ENCODE measurements at places on chromosomes 1 and 21. TPM values are rescaled to one million over a fixed set of nuclear protein-coding genes. Genes with fewer than 3 reads are reported as not detected.

GRCh38 chr1:151048645-151049032, 1.1 kb downstream of the C1orf56 start:
- no peak for DNase-seq

GRCh38 chr1:110591956-110592355, 14.2 kb downstream of the KCNA2 start:
- DNase-seq: no peak

DNA sequence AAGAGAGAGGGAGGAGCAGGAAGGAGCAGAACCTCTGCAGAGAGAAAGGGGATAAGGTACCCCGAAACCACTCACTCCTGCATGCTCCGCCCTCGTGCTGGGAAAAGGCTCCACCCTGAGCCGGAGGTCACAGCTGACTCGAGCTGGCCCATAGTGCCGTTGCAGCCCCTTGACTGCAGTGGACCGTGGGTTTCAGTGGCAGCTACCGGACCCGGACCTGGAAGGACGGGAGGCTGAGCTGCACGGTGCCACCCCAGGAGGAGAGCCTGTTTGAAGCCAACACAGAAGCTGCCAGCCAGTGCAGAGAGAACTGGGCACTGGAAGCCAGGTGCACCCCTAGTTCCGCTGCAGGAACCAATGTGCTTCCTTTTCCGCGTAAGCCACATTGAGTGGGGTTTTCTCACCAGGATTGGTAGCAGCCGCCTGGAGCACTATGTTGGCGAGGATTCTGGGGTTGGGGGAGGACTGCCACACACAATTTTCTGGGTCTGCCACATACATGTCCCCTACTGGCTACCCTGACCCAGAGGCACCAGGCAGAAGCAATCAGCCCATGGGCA, 83.3 kb downstream of the FBXO2 start:
- no peak for DNase-seq

GRCh38 chr1:7379441-7379971, 391.6 kb upstream of the VAMP3 start:
- peak; percentile 84 for DNase-seq

- DNase-seq: no peak
These were observed 48.6 kb downstream of the TRAF5 start for GRCh38 chr1:211375146-211375818.

- DNase-seq: no peak
These were observed 1.9 kb downstream of the MAP3K6 start for GRCh38 chr1:27364696-27365371.

DNA sequence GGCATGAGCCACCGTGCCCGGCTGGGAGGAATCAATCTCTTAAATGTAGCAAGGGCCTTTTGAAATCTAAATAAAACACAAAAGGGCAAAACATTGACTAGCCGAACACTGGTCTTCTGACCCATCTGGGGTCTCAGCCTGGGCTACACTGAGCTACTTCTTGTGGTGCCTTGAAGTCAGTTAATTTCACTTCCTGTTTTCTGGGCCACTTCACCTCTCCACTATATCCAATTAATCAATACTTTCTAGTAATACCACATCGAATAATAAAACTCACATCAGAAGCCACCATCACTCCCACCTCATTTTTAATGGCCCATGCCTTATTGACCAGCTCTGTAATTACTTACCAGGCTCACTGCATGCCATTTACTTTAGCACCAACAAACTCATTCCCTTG, 138.0 kb upstream of the SAMSN1 start:
- no peak for DNase-seq

DNA sequence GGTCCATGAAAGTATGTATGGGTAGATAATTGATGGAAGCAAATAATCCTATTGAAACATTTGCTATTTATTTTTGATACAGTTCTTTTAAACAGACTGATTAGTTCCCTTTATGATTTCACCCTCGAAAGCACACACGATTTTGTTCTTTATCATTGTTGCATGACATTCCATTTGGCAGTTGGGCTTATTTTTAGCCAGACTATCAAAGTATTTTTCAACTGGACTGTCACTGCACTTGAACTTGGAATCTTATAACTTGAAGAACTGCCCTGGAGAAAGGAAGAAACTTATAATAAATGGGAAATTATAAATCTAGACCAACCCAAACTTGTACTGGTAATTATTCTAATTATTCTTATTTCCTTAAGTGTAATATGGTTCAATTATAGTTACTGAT, at the start of gene TNNI3K:
Gene TNNI3K, plus strand, starts transcription at position 235 of the 400 bp plus-strand sequence. Its CDS starts 65 bp downstream, at position 300.
- no peak for DNase-seq

GRCh38 chr1:30748098-30748698, 9.4 kb downstream of the LAPTM5 start:
- DNase-seq: no peak

GRCh38 chr1:9852004-9852403, 28.2 kb upstream of the CLSTN1 start:
- no peak for DNase-seq

DNA sequence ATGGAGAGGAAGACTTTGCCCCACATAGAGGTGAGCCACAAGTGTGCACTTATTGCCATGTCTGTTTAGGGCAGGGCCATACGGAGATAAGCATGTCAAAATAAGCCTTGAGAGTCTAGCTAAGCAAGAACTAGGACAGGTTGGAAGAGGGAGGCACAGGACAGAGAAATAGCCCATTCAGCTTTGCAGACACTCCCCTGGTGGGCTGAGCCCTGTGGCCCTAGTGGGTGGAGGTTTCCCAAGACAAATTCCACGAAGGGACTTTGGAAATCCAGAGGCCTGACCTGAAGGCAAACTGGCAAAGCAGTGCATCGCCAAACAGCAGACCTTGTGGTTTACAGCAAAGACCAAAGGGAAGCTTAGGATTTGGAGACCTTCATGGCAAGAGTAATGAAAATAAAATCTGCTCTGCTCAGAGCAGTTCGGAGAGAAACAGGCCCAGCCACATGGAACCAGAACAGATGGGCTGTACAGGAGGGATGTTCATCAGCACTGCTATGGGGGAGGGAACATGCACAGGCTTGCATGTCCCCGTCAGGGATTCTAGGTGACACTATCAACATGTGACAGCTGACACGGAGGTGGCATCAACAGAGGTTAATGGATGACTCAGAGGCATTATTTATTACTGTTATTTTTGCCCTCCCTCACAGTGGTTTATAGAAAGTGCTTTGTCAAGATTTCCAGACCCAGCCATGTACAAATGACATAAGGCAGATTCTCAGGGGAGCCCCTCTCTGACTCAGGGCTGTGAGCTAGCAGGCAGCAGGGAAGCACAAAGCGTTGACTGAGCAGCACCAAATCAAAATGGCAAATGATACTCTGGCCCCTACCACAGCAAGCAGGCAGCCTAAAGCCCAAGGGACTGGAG, 90.1 kb upstream of the IRF2BP2 start:
- peak; percentile 74 for DNase-seq

GRCh38 chr1:17874710-17875109, 119.6 kb downstream of the ACTL8 start:
- peak; percentile 96 for DNase-seq

DNA sequence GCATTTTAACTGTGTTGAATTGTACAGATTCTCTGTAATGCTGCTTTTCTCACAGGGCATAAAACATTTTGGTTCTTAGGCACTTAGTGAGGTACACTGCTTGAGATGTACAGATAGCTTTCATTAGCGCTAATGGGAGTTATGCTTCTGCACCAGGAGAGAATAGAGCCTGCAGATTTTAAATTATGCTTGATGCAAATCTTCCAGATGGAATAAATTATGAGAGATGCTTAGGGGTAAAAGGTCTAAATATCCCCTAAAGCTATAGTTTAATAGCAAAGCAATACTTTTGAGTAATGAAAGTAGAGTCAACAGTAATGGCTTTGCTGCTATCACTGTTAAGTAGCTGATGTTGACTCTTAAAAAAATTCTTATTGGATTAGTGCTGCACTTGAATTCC, 248.9 kb downstream of the S1PR1 start:
- DNase-seq: no peak

DNA sequence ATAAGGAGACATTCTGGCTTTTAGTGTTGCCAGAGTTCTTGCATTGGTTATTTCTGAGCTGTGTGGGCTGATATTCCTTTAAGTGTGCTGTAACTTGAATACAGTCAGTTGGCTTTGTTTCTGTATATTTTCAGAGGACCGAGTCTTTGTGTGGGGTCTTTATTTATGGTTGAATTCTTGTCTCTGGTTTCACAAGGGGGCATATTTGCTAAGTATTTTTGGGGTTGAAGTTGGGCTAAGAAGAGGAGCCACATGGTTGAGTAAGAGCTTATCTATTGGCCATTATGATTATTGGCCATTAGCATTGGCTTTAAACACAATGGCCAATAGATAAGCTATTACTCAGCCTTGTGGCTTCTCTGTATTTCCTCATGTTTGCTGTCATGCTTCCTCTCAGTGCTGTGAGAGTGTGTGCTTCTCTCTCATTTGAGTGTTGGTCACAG, 26.3 kb upstream of the PTGFR start:
- peak; percentile 69 for DNase-seq

DNA sequence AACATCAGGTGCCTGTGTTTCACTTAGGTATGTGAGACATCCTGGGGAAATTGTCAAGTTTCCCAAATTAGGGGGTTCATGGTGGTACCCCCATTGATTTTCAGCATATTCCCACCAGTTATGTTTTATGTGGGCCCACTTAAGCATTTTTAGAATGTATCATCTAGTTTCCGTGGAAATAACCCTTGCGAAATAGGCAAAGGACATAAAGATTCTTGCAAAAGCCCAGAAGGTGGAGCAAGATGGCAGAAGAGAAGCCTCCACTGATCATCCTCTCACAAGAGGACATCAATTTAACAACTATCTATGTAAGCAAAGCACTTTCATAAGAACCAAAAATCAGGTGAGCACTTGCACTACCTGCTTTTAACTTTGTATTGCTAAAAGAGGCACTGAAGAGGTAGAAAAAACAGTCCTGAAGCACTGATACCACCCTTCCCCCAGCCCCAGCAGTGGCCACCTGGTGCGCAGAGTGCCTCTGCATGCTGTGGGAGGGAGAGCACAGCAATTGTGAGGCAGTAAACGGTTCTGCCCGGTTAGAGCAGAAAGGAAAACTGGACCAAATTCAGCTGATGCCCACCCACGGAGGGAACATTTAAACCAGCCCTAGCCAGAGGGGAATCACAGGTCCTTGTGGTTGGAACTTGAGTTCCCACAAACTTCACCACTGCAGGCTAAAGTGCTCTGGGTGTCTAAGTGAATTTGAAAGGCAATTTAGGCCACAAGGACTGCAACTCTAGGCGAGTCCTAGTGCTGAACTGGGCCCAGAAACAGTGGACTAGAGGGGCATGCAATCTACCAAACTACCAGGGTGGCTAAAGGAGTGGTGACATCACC, 23.2 kb downstream of the MCOLN2 start:
- DNase-seq: no peak

GRCh38 chr1:186994897-186995296, 166.1 kb downstream of the PLA2G4A start:
- DNase-seq: no peak

GRCh38 chr1:76786222-76786621, 81.1 kb upstream of the ST6GALNAC5 start:
- DNase-seq: no peak

DNA sequence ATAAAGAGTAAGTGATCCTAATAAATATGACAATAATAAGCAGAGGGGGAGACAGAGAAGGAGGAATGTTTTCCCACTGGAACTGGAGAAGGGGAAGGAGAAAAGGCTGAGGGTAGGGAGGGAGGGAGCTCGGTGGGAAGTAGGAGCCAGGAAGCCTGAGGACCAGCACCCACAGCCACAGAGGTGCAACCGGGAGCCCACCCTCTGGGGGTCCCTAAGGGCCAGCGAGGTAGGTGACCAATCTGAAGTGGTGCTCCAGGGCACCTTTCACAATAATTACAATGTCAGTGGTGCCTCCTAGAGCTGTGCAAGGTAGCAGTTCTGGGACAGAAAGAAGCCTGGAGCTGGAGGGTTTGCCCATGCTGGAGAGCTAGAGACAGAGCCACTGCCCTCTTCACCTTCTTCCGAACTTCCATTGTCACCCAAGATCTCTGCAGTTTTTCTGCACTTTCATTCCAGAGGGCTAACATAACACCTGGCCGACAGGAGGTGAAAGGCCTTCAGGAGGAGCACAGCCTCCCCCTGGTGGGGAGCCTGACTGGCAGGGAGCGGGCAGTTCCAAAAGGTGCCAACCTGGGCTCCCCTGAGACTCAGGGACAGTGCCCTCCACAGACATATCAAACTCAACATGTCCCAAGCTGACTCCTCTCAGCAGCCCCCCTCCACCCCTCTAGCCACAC, 4.1 kb upstream of the AHCYL1 start:
- no peak for DNase-seq

DNA sequence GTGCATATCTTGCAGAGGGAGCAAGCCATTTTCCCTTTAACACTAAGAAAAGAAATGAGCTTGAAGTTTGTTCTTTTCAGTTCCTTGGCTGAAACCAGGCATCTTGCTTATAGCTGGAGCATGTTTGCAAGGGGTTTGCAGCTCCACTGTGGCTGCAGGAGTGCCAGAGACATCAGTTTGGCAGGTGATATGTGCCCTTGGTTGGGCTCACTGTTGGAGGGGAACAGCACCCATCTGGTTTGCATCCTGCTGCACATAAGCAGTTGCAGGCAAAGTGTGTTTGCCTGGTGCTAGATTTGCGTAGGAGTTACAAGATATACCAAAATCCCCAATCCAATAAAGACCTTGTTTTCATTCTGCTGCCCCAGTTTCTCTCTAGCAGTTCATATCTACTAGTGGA, 47.8 kb upstream of the IKBKE start:
- DNase-seq: no peak

DNA sequence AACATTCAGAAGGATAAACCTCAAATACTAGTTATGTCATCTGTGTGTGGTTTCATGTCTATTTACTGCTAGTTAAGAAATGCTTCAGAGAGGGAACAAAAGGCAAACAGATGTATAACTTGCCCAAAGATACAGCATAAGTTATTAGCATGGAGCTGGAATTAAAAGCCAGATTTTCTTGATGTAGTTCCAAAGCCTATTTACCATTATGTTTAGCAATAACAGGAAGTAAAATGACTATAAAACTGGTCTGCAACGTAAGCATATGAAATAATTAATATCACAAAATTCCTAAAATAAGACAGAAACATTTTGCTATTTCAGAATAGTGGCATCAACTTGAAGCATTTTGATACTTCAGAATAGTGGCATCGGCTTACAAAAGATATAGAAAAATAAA, 1232.8 kb downstream of the NCAM2 start:
- no peak for DNase-seq

DNA sequence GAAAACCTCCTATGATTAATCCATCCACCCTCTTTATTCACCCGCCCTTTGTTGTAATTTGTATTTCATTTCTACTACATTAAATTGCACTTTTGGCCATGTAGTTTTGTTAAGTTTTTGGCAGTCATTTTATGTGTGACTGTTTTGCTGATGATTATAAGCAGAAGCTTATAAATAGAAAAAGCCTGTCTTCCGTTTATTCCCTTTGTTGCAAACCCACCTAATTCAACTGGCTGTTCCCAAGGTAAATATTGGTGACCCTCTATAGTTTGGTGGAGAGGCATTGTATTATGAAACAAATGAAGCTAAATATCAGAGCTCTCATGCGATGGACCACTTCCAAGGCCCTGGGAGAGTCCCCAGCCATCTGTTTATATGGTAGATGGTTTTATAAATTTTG, 36.7 kb upstream of the IGSF3 start:
- DNase-seq: no peak

The NTMT2 gene
- 0.43 TPM for total RNA-seq

The GPR25 gene
- total RNA-seq: not detected

The RHD gene
- not detected for total RNA-seq

The PADI4 gene
- total RNA-seq: not detected

The FAM163A gene
- total RNA-seq: not detected

The CR1L gene
- not detected for total RNA-seq

The LPAR3 gene
- total RNA-seq: 0.91 TPM

The CNIH3 gene
- 7.7 TPM for total RNA-seq

The TFF1 gene
- not detected for total RNA-seq

The ADAMTSL4 gene
- total RNA-seq: 5.3 TPM

The ST6GALNAC3 gene
- total RNA-seq: 1.8 TPM

The RAD54L gene
- 1.9 TPM for total RNA-seq

The OR2T4 gene
- total RNA-seq: not detected

Measured in astrocyte (in vitro differentiated cells and primary cell).